Adipocyte (in vitro differentiated cells): ENCODE measurements at places on chromosomes 11 and 22.

DNA sequence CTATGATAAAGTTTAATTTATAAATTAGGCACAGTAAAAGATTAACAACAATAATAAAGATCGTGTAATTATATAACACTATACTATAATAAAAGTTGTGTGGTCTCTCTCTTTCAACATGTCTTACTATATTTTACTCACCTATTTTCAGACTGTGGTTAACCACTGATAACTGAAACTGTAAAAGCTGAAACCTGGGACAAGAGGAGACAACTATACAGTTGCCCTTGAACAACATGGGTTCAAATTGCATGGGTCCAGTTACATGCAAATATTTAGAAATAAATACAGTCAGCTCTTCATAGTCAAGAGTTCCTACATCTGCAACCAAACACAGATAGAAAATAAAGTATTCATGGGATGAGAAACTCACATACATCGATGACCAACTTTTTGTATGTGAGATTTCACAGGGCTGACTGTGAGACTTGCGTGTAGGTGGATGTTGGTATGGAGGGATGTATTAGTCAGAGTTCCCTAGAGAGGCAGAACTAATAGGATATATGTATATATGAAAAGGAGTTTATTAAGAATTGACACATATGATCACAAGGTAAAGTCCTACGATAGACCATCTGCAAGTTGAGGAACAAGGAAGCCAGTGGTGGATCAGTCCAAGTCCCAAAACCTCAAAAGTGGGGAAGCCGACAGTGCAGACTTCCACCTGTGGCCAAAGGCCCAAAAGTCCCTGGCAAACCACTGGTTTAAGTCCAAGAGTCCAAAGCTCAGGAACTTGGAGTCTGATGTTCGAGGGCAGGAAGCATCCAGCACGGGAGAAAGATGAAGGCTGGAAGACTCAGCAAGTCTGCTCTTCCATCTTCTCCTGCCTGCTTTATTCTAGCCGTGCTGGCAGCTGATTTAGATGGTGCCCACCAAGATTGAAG is 359.5 kb downstream of the INSC start:
- DNase-seq: no peak

DNA sequence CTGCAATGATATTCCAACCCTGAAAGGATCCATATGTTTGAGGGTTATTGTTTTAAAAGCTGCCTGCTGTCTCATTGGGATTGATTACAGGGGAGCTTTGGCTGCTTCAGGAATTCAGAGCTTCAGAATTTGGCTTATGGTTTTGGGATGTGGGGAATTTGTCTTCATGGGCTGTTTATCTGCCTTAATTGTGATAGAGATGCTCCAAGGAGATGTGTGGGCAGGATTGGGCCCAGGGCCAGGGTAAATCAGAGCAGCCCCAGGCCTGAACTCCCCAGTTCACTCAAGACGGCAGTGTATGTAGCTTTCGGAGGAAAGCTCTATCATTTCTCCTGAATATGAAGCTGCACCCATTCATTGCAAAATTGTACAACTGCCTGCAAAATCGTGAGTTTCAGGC is 88.5 kb downstream of the ALX4 start:
- no peak for DNase-seq

DNA sequence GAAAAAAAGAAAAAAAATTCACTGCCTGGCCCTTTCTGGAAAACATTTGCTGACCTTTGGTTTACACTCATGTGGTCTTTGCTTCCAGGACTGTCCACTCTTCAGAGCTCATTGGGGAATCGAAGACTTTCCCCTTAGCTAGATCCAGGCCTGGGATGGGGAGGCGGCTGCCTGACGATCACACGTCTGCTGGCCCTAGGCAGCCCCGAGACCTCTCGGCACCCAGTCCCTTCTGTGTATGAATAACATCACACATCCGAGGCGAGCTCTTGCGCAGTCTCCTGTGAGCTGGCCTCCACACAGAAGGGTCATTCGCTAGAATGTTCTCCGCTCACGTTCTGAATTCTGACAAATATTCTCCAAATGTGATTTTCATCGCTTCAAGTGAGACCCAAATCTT is 25.7 kb upstream of the GAL start:
- peak; percentile 24 for DNase-seq

- DNase-seq: no peak
These were observed 25.1 kb downstream of the SERPIND1 start for GRCh38 chr22:20798974-20799373.

- no peak for DNase-seq
These were observed 54.3 kb downstream of the CTNND1 start for GRCh38 chr11:57815877-57816276.

DNA sequence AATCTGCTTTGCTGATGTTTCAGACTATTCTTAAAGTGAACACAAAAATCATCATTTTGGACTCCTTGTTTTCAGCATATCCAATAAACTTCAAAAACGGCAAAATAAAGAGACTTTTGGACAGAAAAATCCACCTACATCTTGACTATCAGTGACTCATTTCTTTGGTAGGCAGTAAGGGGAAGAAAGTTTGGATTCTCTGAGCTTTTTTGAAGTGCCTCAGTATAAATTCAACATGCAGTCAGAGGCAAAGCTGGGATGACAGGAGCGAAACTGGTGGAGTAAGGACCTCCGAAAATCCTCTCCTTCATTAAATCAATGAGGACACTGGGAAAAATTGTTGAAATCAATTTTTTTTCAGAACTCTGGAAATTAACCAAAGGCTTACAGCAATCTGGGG is 29.7 kb downstream of the EFCAB6 start:
- DNase-seq: peak; percentile 45

DNA sequence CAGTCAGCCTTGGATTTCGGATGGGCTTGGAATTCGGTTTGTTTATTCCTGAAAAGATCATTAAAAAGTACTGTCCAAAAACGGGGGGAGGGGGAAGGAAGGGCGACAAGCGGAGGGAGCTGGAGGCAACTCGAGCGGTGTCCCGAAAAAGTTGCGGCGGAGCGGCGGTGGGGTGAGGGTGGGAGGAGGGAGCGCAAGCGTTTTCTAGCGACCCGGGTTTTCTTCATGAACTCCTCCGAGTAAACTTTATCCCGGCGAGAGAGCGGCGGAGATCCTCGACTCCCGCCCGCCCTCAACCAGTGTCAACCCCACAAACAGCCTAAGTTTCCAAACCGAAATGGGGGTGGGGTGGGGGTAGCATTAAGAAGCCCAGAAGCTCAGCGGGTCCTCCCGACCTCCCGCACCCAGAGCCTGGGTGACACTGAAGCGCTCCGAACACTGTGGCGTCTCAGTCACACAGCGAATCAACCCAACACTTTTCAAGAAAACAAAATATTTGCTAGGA is 133.0 kb upstream of the C11orf58 start:
- peak; percentile 78 for DNase-seq

GRCh38 chr22:32672542-32672941 is 129.0 kb upstream of the TIMP3 start:
- no peak for DNase-seq

DNA sequence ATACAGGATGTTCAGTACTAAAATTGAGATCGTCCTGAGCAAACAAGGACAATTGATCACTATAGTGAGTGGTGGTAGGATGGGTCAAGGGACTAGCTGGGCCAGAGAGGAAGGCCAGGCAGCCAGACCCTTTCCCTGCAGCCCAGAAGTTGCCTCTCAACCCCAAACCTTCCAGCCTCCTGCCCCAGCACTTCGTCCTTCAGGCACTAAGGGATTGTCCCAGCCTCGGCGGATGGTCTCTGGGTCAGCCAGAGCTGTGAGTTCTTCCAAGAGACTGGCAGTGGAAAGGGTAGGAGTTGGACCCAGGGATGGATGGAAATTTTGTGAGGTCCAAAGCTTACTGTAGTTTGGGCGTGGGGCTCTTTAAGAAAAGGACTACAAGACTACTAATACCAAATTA is 3.6 kb upstream of the LMO1 start:
- DNase-seq: no peak

- no peak for DNase-seq
These were observed 25.5 kb downstream of the SERPIND1 start for GRCh38 chr22:20799449-20799848.

GRCh38 chr11:394034-394857 is at the start of gene PKP3:
PKP3 (plus strand) TSS chr11:394209; CDS start chr11:394293, 84 bp downstream.
- DNase-seq: no peak

DNA sequence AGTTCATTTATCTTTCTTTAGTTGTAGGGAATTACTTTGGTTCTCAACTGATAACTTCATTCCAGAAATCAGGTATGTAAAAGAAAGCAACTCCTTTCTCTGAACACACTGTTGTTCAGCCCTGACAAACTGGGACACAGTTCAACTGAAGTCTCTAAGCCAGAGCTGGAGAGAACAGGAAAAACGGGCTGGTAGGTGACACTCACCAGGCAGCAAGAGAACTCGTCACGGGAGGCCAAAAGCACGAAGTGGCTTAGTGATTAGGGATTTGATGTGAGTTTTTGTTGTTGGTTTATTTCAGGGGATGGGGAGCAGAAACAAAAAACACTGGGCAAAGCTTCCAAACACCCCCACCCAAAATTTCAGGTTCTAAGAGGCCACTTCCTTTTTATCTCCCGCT is 54.1 kb downstream of the MYH9 start:
- no peak for DNase-seq

DNA sequence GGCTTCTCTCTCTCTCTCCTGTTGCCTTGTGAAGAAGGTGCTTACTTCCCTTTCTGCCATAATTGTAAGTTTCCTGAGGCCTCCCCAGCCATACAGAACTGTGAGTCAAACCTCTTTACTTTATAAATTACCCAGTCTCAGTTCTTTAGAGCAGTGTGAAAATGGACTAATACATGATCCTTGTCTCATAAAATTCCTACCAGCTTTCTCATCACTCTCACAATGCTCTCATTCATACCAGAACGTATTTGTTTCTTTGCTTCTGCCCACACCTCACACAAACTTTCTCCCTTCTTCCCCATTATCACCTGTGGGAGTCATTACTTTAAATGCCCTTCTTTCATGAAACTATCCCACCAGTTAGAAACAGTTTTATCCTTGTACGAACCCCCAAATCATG is 62.7 kb upstream of the ARHGAP42 start:
- DNase-seq: no peak

DNA sequence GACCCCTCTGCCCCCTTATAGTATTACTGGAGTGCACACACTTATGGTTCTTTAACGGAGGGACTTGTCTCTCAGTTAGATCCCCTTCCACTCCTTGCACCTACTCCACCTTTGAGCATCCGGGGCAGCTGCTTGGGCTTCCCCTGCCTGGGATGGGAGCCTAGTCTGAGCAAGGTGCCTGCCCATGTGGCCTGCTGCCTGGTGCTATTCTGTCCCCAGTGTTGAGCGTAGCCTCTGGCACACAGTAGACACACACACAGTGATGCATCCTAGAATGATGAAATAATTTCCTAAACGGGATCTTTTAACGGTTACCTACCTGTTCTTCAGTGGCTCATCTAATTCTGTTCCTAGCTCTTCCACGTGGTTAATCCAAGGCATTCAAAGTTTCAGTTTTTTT is 22.4 kb downstream of the PPFIA1 start:
- DNase-seq: no peak

GRCh38 chr11:64916040-64916774 is 802 bp downstream of the ATG2A start:
- DNase-seq: peak; percentile 47

DNA sequence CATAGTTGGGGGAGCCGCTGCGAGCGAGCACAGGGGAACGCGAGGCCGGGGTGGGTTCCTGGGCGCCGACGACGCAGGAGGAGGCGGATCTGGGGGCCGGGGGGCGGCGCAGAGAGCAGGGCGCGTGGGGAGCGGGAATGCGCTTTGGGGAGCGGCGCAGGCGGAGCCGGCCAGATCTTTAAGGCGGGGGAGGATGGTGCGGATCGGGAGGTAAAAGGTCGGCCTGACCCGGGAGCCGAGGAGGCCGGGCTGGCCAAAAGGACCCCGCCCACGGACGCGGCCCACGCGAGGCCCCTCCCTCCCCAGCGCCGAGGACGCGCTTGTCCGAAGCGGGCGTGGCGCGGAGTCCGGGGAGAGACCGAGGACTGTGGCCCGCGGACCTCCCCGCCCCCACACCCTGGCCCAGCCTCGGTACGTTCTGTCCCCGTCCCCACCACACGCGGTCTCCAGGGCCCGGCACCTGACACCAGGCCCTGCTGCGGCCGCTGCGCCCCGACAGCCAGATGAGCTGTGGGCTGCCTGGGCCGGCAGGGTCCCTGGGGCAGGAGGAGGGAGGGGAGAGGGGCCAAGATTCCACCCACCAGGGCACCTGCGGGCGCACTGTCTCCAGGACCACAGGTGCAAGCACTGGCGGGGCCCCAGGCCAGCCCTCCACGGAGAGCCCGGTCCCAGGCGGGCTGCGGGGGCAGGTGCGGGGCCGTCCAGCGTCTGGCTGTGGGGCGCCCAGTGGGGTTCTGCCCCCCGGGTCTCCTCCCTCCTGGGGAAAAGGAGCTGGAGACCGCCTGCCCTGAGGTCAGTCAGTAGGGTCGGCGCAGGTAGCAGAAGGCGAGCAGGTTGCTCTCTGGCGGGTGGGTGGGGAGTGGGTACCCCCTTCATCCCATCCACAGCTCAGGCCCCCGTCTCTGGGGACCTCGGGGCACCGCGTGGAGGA is 10.9 kb downstream of the PIM3 start:
- peak; percentile 76 for DNase-seq

GRCh38 chr22:41845380-41846267 is 12.7 kb downstream of the SREBF2 start:
- DNase-seq: no peak

DNA sequence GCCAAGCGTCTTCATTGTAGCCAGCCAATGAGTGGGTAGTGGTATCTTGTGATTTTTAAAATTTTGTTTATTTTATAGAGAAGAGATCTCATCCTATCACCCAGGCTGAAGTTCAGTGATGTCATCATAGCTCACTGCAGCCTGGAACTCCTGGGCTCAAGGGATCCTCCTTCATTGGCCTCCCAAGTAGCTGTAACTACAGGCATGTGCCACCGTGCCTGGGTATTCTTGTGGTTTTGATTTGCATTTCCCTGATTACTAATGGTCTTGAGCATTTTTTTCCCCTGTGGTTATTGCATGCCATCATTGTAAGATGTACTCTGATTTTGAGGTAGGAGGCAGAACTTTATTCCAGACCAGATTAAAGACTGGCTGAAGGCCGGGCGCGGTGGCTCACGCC is 2.4 kb upstream of the DENND6B start:
- peak; percentile 28 for DNase-seq

DNA sequence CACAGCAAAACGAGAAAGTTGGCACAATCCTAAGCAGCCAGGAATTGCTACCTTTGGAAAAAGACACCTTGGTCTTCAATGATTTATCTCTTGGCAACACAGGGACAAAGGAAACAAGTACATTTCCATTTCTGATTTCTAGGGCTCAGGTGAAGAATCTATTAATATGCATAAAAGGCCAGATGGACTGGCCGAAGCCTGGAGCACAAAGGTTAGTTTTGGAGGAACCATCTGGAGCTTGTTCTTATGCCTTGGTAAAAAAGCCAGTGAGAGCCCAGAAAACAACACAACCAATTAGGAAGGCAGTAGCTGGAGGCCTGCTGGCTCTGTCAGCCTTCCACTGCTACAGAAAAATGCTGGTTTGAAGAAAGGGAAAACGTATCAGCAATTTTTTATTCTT is 713.5 kb upstream of the API5 start:
- no peak for DNase-seq

- DNase-seq: no peak
These were observed 21.6 kb upstream of the TMEM191C start for GRCh38 chr22:21445437-21446127.

GRCh38 chr11:119550053-119550752 is 127.2 kb upstream of the THY1 start:
- DNase-seq: peak; percentile 17

- no peak for DNase-seq
These were observed 15.8 kb downstream of the MYEOV start for GRCh38 chr11:69309631-69310280.

- DNase-seq: no peak
These were observed 35.5 kb downstream of the C2CD3 start for GRCh38 chr11:74135127-74135840.

GRCh38 chr22:38494498-38494897 is 11.6 kb downstream of the DDX17 start:
- no peak for DNase-seq

GRCh38 chr11:67006029-67006884 is 16.7 kb upstream of the SYT12 start:
- DNase-seq: no peak
